ENCODE measurements at places on chromosomes 4 and X.

DNA sequence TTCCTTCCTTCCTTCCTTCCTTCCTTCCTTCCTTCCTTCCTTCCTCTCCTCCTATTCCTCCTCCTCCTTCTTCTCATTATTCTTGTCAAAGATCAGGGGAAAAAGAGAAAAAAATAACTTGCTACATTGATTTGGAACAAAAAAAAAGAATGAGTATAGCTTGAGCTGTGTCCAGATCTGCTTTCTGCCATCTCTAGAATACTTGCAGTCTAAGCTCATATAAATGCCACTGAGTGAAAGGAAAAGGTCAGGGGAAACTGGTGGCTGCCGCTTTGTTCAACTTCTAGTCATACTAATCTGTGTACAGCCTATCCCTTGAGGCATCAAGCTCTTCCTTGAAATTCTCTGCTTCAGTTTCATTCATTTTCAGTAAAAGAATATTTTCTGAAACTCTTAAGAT lies 28.3 kb upstream of the EPHA5 start:
- no peak for DNase-seq

- no peak for DNase-seq
Measured at GRCh38 chr4:122150931-122151330, 1.2 kb upstream of the BLTP1 start.

GRCh38 chr4:82594456-82594855 lies 32.7 kb upstream of the TMEM150C start:
- DNase-seq = peak; percentile 30

DNA sequence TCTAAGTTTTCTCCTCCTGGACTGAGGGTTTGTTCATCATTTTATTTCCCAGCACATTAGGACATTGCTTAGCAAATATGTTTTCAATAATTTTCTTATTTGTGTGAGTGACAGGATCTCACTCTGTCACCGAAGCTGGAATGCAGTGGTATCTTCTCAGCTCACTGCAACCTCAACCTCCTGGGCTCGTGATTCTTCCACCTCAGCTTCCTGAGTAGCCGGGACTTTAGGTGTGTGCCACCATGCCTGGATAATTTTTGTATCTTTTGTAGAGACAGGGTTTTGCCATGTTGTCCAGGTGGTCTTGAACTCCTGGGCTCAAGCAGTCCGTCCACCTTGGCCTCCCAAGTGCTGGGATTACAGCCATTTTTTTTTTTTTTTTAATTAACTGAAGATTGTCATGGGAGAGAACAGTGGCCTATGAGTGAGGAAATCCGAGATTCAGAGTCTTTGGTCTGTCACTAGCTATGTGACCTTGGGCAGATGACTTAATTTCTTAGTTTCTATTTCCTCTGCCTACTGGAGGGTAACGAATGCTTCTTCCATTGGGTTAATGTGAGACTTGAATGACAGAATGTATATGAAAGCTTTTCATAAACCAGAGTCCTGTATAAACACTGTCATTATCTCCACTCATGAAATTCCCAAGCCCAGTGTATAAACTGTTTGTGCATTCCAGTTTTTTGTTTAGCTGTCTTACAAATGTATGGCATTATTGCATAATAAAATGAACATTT lies 23.9 kb downstream of the MOB1B start:
- DNase-seq = no peak

- DNase-seq = peak; percentile 58
Measured at GRCh38 chrX:108304210-108304609, 134.0 kb downstream of the COL4A6 start.

- DNase-seq = peak; percentile 49
Measured at GRCh38 chr4:119124352-119124751, 11.3 kb upstream of the MYOZ2 start.

All from fibroblast of lung (primary cell).